T follicular helper cell (primary cell): ENCODE measurements at places on chromosomes 4 and X.

GRCh38 chr4:169933531-169933930 lies 92.7 kb downstream of the MFAP3L start:
- DNase-seq = no peak

- DNase-seq = no peak
Measured at GRCh38 chrX:126485409-126485808, 67.2 kb downstream of the DCAF12L1 start.

- DNase-seq = no peak
Measured at GRCh38 chr4:141416219-141416618, 195.5 kb downstream of the ZNF330 start.

GRCh38 chrX:143081231-143081630 lies 55.5 kb downstream of the SPANXN4 start:
- DNase-seq = no peak

DNA sequence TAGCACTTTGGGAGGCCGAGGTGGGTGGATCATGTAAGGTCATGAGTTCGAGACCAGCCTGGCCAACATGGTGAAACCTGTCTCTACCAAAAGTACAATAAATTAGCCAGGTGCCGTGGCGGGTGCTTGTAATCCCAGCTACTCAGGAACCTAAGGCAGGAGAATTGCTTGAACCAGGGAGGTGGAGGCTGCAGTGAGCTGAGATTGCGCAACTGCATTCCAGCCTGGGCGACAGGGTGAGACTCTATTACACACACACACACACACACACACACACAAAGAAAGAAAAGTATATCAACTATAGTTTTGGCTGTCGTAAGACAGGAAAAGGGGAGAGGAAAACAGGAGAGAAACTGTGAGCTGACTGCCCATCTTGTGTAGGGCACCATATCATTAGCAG lies 171.7 kb downstream of the ADAMTS3 start:
- DNase-seq = no peak

GRCh38 chrX:7109838-7110793 lies 37.4 kb upstream of the STS start:
- DNase-seq = no peak

GRCh38 chrX:69133921-69134542 lies 31.2 kb downstream of the PJA1 start:
- DNase-seq = no peak

DNA sequence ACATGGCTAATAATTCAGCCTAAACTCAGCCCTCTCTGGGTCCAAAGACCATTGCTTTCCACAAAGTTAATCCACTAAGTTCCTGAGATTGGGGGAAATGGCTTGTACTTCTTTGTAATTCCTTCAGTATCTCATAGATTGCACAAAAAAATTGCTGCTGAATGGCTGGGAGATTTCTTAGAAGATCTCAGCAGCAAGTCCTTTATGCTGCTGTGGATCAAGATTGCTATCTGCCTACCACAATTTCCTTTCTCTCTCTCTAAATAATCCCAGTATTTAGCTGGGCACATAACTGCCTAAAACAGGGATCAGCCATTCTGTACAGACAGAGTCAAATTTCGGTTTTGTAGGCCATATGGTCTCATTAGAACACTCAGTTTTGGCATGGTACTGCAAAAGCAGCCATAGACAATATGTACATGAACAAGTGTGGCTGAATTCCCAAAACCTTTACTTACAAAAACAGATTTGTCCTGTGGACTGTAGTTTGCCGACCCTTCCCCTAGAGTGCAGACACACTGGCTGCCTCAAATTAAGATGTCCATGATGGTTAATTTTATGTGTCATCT lies 18.5 kb upstream of the HOPX start:
- no peak for DNase-seq

DNA sequence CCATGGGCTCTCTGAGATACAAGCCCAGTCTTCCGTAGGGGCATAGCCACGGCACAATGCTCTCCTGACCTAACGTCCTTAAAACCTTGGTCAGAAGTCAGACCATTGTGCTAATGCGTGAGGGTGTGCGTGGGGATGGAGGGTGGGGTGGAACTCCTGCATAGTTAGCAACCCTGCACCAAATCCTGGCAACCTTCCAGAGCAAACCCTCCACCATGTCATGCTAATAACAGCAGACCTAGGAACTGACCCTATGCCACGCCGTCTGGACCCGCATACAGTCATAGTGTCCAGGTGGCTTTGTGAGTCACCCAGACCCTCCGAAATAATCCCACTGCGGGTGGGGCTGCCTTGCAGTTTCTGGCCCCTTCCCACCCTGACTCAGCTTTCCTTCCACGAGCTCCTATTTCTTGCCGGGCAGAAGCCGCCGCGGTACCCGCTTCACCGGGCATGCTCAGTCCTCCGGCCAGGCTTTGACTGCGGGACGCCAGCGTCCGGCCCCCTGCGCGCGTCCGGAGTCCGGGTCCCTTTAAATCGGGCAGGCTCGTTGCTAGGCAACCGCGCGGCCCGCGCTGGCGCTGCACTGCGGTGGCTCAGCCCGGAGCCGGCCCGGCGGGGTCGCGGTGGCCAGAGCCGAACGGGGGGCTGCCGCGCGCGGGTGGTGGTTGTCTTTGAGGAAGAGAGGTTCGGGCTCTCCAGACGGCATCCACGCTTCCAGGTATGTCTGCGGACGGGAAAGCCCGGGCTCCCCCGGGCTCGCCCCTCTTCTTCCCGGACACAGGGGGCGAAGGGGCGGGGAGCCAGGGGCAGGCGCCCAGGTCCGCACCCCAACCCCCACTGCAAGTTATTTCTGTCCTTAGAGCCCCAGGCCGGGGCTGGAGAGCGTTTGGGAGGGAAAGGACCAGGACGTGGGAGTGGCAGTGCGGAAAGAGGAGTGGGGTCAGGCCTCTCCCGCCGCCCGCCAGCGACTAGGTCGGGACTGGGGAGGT lies at the start of gene CCDC160:
TSS of gene CCDC160 (plus strand) at position 557 of the 989 bp plus-strand sequence. CDS start 7,619 bp downstream, outside the sequence.
- no peak for DNase-seq

GRCh38 chr4:21476757-21477156 lies 471.8 kb downstream of the KCNIP4 start:
- no peak for DNase-seq

- DNase-seq = no peak
Measured at GRCh38 chr4:4784379-4784778, 75.1 kb upstream of the MSX1 start.

DNA sequence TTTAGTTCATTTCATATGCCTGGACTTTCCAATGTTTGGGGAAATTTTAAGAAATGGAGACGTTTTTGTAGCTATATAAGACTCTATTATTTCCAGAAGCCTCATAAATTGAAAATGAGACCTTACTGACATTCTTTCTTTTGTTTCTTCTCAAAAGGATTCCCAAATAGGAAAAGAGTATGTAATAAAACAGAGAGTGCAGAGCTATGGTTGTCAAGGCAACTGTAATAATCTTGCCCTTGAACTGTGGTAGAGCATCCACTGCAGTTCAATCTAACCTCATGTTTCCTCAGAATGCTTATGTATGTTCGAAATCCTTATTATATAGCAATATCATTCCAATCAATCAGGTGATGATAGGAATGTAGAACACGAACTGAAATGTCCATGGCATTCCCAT lies 54.1 kb downstream of the AMELX start:
- no peak for DNase-seq

GRCh38 chr4:64564126-64564525 lies 154.9 kb upstream of the TECRL start:
- DNase-seq = no peak

- DNase-seq = no peak
Measured at GRCh38 chr4:47824840-47825239, 13.0 kb downstream of the CORIN start.

GRCh38 chr4:97910005-97910404 lies 233.3 kb downstream of the STPG2 start:
- no peak for DNase-seq

- no peak for DNase-seq
Measured at GRCh38 chr4:113160548-113160947, 111.1 kb downstream of the ANK2 start.

DNA sequence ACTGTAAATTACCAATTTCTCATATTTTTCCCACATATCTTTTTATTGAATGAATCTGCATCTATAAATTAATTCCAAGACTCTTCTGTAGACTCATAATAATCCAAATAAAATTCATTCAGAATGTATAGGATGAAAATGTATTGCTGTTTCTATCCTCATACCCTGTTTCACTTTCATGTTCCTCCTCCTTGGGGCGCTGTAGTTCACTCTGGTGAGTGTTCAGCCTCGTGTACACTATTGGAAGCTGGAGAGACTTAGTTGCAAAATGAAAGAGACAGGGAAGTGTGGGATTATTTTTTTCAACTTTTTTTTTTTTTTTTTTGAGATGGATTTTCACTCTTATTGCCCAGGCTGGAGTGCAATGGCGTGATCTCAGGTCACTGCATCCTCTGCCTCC lies 296.1 kb downstream of the TLL1 start:
- no peak for DNase-seq

DNA sequence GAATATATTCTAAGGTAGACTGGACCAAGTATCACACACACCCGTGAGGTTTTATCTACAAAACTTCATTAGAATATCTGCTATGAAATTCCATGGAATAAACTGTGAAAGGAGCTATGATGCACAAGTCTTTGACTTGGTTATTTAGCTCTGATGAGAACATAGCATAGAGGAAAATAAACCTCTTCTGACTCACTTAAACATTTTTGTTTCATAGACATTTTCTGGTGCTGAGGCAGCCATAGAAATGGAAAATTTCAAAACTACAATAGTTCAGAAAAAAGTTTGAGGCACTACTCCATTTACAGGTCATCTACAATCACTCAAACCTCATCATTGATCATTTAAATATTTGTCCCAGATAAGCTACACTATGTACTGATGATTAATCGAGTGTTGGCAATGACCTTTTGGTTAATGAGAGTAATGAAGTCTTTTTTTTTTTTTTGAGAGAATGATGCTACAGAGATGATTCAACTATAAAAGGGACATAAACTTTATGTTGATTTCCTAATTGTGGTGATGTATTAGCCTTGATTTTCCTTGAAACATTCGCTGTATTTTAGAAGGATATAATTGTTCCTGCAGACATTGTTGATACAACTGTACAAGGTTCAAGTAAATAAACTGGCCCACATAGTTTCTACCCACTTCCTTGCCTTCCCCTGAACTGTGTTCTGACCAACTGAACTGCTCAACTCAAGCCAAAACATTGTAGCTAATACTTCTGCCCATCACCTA lies 77.5 kb downstream of the AREG start:
- DNase-seq = no peak

GRCh38 chr4:124028182-124028581 lies 631.6 kb downstream of the SPRY1 start:
- DNase-seq = no peak

GRCh38 chrX:119055687-119056086 lies 17.1 kb upstream of the CT47C1 start:
- DNase-seq = no peak

DNA sequence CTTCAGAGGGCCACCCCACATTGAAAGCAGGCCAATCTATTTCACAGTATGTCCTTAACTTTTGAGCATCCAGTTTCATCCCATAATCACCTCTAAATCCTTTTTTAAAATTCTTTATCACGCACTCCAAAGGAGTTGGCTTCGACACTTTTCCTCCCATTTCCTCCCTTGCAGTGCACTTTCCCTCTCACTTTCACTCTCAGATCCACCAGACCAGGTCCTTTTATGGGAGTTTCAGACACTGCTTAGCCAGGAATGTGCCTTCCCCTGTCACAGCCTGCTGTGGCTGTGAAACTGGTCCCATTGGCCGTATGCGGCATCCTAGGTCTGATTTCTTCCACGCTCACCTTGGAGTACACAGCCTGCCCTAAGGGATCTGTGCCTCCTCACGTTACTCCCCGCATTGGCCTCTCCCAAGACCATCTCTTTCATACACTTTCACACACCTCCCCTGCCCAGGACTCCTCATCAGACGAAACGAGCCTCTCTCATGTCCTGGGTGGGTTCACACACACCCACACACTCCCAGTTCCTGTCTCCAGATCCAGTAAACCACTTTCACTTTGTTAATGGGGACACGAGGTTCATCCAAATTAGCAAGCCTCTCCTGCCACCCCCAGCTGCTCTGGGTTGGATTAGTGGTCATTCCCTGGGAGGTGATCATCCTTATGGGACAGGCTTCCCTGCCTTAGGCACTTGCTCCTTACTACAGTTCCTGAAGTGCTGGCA lies 10.0 kb upstream of the RHOXF2B start:
- no peak for DNase-seq

GRCh38 chr4:69838977-69839376 lies 21.0 kb downstream of the SULT1E1 start:
- no peak for DNase-seq

DNA sequence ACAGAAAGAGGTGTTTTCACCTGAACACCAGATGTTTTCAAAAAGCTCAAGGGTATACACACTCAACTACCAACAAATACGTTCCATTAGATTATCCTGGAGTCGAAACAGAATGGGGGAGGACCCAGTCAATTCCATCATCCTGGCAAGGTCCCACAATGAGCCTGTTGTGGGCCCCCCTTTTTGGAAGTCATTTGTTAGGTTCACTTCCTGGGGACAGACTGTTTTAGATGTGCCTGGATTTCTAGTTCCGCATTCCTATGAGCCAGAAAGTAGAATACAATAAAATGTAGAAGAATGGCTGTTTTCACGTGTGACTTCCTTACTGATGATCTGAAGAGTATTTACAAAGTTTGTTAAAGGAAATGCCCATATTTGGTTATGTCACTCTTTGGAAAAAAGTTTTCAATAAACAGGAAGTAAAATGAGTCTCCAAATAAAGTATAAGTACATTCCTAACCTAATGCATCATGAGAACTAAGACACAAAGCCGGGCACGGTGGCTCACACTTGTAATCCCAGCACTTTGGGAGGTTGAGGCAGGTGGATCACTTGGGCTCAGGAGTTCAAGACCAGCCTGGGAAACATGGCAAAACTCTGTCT lies 192.5 kb downstream of the MAML3 start:
- DNase-seq = no peak

DNA sequence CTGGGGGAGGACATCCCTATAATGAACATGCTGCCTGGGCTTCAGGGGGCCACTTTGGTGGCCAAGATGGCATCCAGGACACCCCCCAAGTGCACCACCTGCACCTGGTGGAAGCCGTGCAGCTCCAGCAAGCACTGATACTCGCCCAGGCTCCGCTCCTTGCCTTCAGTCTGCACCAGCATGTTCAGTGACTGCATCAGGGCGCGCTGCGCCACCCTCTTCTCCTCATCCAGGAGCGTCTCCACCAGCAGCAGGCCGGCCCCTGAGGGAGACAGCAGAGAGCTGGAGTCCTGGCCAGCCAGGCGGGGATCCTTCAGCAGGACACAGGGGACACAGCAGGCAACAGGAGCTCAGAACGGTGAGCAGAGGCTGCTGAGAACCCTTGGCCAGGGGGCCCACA lies 11.3 kb upstream of the SLC25A6 start:
- no peak for DNase-seq

DNA sequence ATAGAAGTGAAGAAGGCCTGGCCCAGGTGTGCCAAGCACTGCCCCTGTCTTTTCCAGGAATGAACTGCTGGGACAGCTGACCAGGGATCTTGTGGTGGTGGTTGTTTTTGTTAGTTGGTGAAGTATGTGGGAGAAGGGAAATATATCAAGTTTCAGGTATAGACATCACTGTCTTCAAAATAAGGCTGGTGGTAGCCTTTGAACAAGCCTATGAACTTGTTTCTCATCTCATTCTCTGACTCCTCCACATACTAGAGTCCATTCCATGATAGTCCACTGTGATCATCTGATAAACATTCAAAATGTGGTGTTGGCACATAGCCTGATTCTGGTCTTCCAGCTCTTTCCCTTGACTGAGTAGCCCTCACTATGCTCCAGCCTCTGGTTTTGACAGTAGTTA lies 303.7 kb downstream of the CAMK2D start:
- DNase-seq = no peak

GRCh38 chr4:52983563-52984303 lies 121.6 kb downstream of the RASL11B start:
- no peak for DNase-seq

GRCh38 chr4:83180431-83180968 lies 66.0 kb upstream of the PLAC8 start:
- no peak for DNase-seq

- peak; percentile 31 for DNase-seq
Measured at GRCh38 chr4:110049951-110050925, 137.6 kb downstream of the EGF start.
